CD8-positive, alpha-beta memory T cell (primary cell): ENCODE measurements at places on chromosomes 1 and 21.
A peak's percentile ranks its signal among the peaks of the same experiment; 100 is the strongest.

DNA sequence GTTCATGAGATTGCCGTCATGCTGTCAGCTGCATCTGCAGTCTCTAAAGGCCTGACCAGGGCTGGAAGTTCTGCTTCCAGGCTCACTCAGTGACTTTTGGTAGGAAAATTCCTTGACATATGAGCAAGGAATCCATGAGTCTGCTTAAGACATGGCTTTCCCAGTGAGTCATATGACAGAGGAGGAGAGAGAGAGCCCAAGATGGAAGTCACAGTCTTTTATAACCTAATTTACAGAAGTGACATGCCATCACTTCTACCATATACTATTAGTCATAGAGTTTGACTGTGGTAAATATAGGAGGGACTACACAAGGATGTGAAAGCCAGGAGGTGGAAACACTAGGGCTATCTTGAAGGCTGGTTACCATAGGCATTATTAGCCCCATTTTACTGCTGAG is 115.2 kb downstream of the ROR1 start:
- DNase-seq: no peak

DNA sequence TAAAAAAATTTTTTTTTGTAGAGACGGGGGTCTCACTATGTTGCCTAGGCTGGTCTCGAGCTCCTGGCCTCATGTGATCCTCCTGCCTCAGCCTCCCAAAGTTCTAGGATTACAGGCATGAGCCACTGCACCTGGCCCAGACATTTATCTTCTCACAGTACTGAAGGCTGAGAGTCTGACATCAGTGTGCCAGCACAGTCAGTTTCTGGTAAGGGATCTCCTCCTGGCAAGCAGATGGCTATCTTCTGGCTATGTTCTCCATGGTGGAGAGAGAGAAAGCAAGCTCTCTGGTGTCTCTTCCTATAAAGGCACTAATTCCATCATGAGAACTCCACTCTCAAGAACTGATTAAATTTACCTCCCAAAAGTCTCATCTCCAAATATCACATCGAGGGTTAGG is 57.8 kb upstream of the C1orf185 start:
- DNase-seq: no peak

- DNase-seq: no peak
Observed at GRCh38 chr1:75135573-75136194, 1.5 kb downstream of the LHX8 start.

DNA sequence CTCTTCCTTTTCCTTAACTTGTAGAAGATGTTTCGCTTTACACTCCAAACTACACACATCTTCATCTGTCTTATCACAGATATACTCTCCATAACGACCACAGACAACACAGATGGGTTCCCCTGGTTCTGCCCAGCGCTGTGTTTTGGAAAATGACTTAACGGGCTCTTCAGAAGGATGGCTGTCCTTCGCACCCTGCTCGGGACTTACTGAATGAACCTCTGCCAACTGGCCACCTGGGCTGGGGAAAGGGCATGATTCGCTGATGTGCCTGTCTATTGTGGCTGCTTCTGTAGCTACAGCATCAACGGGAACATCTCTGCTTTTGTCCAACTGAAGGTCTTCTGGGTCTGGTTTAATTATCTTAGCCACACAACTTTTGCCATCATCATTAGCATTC is 3.4 kb downstream of the DDX59 start:
- no peak for DNase-seq

- no peak for DNase-seq
Observed at GRCh38 chr1:199007423-199007822, 368.6 kb downstream of the PTPRC start.

DNA sequence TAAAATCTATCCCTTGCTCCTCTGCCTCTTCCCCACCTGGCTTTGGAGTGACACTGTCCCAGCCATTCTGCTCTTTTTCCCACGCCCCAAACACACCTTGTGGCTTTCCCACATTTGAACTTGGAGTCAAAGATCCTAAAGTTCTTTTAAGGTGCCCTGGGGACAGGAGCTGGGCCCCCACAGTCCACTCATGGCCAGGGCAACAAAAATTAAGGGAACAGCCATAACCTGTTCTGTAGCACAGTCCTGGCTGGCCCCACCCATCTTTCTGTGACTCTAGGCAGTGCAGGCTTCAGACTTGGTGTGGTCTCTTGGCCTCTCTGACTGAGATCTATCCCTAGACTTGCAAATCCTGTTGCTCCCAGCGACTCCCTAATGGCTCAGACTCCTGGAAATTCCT is 143.0 kb upstream of the MAGI3 start:
- DNase-seq: no peak

GRCh38 chr1:9654834-9655723 is 3.5 kb downstream of the PIK3CD start:
- peak; percentile 26 for DNase-seq

DNA sequence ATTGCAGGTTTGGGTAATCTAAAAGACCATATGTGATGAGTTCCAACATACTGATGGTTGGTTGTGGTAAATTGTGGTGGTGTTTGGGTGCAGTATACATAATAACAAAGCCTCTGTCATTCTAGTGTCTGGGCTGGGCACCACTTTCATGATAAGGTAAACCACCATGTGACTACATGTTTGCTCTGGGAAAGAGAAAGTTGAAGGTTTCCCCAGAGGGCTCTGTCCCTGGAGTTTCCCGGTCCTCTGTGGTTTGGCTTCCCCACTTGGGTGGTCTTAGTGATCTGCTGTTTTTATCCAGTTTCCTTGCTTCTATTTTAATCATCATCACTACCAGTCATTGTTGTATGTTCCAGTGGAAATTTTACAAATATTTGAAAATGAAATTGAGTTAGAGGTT is 55.9 kb upstream of the TSPAN2 start:
- DNase-seq: no peak

DNA sequence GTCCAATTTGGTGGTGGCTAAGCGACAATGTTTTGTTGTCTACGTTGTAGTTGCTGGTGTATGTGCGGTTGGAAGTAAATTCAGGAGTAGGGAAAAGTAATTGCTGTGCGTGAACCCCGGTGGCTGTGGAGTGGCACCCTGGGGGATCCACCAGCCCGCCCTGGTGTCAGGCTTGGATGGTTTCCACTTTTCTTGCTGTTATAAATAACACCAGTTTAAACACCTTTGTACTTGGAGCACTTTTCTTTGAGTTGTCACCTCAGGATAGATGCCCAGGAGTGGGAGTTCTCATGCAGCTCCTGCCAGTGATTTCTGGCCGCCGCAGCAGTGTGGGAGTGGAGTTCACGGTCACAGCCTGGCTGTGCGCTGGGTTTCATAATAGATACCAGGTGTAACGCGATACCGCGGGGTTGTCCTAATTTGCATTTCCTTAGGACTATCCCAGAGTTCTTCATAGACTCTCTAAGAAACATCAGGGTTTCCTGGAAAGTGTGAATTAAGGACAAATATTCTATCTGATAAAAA is 12.8 kb upstream of the TMEM200B start:
- no peak for DNase-seq

- no peak for DNase-seq
Observed at GRCh38 chr1:14914351-14914988, 239.1 kb upstream of the TMEM51 start.

DNA sequence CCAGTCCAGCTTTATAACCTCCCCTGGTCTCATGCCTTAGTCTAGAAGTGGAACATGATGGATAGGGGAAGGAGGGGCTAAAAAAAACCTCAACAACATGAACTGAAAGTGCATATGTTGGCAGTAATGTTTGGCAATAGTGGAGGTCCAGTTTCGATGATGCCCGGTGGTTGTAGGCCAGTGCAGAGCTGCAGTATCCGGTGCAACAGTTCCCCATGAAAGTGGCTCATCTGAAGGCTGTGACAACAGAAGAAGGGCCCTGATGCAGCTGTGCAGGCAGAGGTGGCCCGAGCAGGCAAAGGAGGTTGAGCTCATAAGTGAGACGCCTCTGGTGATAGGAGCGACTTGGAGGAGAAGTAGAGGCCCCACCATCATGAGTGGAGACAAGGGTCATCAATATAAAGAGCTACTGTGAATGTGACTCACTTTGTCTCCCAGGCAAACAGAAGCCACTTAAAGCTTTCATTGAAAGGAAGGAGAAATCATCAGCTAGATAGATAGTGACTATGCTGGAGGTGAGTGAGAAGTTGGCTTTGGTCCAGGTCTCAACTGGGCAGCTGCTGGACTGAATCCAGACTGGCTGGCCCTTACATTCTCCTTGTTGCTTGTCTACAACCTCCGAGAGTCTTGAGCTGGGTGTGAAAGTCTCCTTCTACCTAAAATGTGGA is 10.2 kb upstream of the CREG1 start:
- no peak for DNase-seq

GRCh38 chr1:98322086-98322485 is 339.4 kb upstream of the SNX7 start:
- no peak for DNase-seq

- no peak for DNase-seq
Observed at GRCh38 chr1:151324390-151324930, 2.8 kb downstream of the PI4KB start.

DNA sequence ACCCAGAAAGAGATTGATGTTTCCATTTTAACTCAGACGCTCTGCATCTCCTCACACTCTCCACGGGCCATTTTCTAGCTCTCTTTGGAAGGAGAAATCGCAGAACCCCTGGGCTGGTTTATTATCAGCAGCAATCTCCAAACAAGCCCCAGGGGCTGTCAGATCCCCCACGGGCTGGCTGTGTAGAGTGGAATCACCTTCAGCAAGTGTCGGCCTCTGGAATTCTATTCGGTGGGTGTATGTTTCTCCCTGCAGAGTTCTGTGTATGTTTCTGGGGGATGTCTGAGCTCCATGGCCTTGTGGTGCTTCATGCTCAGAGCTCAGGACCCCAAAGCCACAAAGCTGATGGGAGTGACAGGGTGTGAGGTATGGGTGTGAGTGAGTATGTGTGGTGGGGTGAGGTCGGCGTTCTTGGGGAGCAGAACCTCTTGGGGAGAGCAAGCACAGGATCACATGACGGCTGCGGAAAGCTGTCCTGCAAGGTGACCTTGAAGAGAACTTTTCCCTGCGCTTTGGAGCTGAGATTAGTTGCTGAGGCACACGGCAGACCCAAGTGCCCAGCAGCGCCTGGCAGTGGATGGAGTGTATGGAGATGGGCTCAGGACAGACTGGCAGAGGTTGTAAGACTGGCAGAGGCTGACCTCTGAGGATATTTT is 489 bp downstream of the ACOT11 start:
- DNase-seq: no peak

GRCh38 chr1:181126289-181126688 is 37.8 kb downstream of the IER5 start:
- DNase-seq: no peak

- no peak for DNase-seq
Observed at GRCh38 chr21:29540289-29540688, 241.6 kb downstream of the BACH1 start.

- no peak for DNase-seq
Observed at GRCh38 chr21:26506956-26507355, 66.1 kb downstream of the CYYR1 start.

- no peak for DNase-seq
Observed at GRCh38 chr1:163120372-163120771, 51.2 kb downstream of the RGS4 start.

- peak; percentile 65 for DNase-seq
Observed at GRCh38 chr1:206715552-206716158, 30.9 kb downstream of the MAPKAPK2 start.

GRCh38 chr21:45256912-45257672 is 30.6 kb downstream of the POFUT2 start:
- no peak for DNase-seq

GRCh38 chr1:40824591-40825434 is 37.4 kb downstream of the CITED4 start:
- DNase-seq: no peak

- DNase-seq: no peak
Observed at GRCh38 chr1:240878631-240879030, 266.7 kb upstream of the GREM2 start.

DNA sequence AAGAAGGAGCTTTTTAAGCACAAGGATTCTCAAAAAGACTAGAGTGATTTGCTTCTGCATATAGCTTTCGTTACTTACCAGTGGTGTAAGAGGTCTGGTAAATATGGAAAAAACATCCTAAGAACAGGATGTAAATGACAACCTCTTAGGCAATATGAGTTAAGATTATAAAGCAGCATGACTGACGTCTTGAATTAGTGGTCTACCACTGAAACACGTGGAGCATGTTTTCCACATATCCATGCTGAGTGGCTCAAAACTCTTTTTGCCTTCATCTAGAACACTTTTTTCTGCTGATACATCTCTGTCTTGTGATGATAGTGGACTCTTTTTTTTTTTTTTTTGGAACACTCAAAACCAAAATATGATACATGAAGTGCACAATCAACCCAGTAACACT is 44.6 kb downstream of the RCAN1 start:
- DNase-seq: no peak

GRCh38 chr1:214301526-214301925 is 20.6 kb downstream of the SMYD2 start:
- DNase-seq: no peak

DNA sequence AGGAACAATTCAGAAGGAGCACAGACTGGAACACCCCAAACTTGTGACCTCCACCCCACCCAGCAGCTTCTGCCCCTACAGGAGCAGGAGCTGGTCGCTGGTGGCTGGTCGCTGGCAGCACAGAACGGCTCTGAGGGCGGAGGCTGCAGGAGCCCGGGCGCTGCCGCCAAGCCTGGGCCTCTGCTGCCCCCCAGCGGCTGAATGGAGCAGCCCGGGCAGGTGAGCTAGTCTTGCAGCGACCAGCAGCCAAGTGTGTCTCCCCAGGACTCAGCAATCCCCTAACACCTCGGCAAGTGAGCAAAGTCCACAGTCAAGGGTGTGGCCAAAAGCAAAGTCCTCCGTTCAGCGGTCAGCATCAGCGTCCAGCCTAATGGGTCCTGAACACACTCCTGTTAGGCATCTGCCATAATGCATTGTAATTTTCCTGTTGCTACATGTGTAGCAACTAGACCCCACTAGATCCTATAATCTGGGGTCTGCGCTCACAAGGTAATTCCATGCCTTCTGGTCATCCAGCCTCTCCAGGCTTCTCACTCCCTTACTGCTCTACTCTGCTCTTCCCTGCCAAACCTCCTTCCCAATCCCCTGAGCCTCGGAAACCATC is 12.1 kb upstream of the GJB5 start:
- DNase-seq: peak; percentile 73

DNA sequence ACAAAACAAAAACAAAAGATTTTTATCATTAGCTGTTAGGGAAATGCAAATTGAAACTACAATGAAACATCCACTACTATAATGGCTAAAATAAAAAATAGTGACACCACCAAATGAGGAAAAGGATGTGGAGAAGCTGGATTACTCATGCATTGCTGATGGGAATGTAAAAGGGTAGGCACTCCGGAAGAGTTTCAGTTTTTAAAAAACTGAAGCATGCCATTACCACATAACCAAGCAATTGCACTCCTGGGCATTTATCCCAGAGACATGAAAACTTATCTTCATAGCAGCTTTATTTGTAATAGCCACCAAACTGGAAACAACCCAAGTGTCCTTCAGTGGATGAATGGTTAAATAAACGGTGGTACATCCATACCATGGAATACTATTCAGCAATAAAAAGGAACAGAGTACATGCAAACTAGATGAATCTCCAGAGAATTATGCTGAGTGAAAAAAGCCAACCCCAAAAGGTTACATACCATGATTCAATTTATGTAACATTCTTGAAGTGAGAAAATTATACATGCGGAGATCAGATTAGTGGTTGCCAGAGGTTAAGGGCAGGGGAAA is 14.5 kb upstream of the CFAP298 start:
- no peak for DNase-seq
